ENCODE measurements at places on chromosomes 12 and 14.
A peak's percentile ranks its signal among the peaks of the same experiment; 100 is the strongest.

DNA sequence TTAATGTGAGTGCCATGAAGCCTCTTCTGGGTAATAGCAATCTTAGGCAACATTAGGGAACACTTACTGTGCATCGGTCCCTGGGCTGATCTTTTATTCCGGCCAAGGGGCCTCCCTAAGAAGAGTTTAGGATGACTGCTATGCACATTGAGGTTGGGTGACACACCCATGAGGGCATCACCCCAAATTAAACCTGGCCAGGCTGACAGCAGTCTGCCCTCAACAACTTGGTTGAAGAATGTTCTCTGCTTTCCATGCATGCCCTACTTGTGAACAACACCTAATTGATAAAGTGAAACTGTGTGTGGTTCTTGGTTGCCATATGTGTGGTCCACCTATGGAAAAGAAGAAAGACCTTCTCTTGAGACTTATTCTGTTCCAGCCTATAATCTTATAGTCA is 1098.0 kb downstream of the BCL11B start:
- H3K4me3 ChIP-seq, result no peak overlapping the region
- no peak overlapping the region for H3K27ac ChIP-seq
- DNase-seq, result no peak
- peaks cover 9% of the 10 kb centered on the region for H3K4me1 ChIP-seq
- H3K27me3 ChIP-seq, result no peaks in the 10 kb centered on the region
- no peaks in the 10 kb centered on the region for H3K36me3 ChIP-seq

DNA sequence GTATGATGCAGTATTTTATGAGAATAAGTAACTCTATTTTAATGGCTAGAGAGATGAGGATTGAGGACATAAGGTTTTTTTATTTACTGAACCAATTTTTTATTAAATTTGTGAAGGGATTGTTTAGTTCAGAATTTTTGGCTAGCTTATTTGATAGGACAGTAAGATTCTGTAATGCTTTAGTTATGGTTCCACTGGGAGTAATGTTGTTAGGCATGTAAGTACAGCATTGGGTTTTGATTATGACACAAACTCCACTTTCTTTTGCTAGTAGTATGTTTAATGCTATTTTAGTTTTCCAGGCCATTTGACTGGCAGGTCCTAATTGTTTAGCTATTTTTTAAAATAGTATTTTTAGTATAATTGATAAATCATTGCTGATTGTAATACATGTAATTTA is 33.8 kb upstream of the LRRC10 start:
- no peaks in the 10 kb centered on the region for H3K4me1 ChIP-seq
- H3K27me3 ChIP-seq, result no peaks in the 10 kb centered on the region
- H3K36me3 ChIP-seq, result no peaks in the 10 kb centered on the region

- no peak for DNase-seq
- H3K4me3 ChIP-seq, result no peak within 1 kb of the TSS
- no peak within 1 kb of the TSS for H3K27ac ChIP-seq
- no peaks in the 10 kb centered on the region for H3K27me3 ChIP-seq
Measured at GRCh38 chr12:122730215-122731014, at the start of gene HCAR1. Gene HCAR1, minus strand, starts transcription at chr12:122730844. Its CDS starts 505 bp downstream, at chr12:122730339.

- H3K27me3 ChIP-seq, result peaks cover 60% of the 10 kb centered on the region
- 0 out of 2 replicates have a peak, but pooled peaks cover 10% of the 10 kb centered on the region for H3K4me1 ChIP-seq
- no peaks in the 10 kb centered on the region for H3K36me3 ChIP-seq
- H3K27ac ChIP-seq, result no peak overlapping the region
Measured at GRCh38 chr12:100718187-100718586, 76.4 kb upstream of the ANO4 start.

DNA sequence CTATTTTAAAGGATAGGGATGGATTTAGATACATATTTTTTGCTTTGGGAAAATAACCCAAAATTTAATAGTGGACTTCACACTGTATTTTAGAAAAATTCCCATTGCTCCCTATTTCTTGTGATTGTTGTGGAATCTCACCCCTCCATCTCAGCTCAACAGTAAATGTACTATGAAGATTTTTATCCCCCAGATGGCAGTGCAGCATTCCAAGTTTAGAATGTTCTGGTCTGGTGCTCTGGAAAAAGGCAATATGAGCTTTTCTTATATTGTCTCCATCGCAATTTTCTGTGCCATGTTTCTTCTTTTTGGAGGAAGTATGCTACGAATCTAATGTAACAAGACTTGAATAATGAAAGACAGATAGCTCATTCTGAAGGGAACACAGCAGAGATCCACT is 471.7 kb upstream of the SYT1 start:
- no peaks in the 10 kb centered on the region for H3K27me3 ChIP-seq
- no peak overlapping the region for H3K27ac ChIP-seq
- H3K4me1 ChIP-seq, result no peaks in the 10 kb centered on the region
- no peak for DNase-seq
- no peak overlapping the region for H3K4me3 ChIP-seq

- DNase-seq, result peak; percentile 79
- no peak overlapping the region for H3K4me3 ChIP-seq
- H3K27me3 ChIP-seq, result no peaks in the 10 kb centered on the region
- no peaks in the 10 kb centered on the region for H3K36me3 ChIP-seq
- H3K4me1 ChIP-seq, result no peaks in the 10 kb centered on the region
- H3K27ac ChIP-seq, result no peak overlapping the region
Measured at GRCh38 chr14:66610154-66610563, 102.2 kb downstream of the GPHN start.

DNA sequence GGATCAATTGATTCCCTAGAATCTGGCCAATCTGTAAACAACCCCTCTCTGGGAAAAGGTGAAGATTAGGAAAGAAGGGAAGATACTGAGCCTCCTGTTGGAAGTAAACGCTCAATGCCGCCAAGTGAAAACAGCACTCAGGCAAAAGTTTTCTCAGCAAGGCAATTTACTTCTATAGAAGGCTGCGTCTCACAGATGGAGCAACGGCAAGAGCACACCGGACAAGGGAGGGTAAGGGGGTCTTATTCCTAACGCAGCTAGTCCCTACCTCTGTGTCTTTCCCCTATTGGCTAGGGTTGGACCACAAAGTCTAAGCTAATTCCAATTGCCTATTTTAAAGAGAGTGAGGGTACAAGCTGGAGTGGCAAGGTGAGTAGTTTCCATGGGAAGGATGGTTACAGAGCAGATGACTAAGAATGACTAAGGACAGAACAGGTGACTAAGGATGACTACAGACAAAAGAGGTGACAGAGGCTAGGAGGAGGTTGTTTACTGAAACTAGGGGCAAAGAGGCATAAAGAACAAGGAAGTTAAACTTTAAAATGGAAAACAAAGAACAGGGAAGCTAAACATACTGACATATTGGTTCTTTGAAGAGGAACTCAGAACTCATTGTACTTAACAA is 5.6 kb upstream of the TTC9 start:
- no peak overlapping the region for H3K27ac ChIP-seq
- DNase-seq, result no peak
- no peak overlapping the region for H3K4me3 ChIP-seq
- no peaks in the 10 kb centered on the region for H3K27me3 ChIP-seq
- peaks cover 5% of the 10 kb centered on the region for H3K36me3 ChIP-seq

GRCh38 chr12:106960443-106960842 is 4.7 kb downstream of the TMEM263 start:
- H3K27ac ChIP-seq, result no peak overlapping the region
- no peaks in the 10 kb centered on the region for H3K36me3 ChIP-seq
- H3K27me3 ChIP-seq, result no peaks in the 10 kb centered on the region
- H3K4me1 ChIP-seq, result 0 out of 2 replicates have a peak, but pooled peaks cover 7% of the 10 kb centered on the region
- DNase-seq, result no peak
- no peak overlapping the region for H3K4me3 ChIP-seq

GRCh38 chr12:27112871-27113270 is 30.5 kb upstream of the C12orf71 start:
- no peak overlapping the region for H3K4me3 ChIP-seq
- H3K36me3 ChIP-seq, result no peaks in the 10 kb centered on the region
- DNase-seq, result no peak
- H3K27ac ChIP-seq, result no peak overlapping the region

- no peak overlapping the region for H3K27ac ChIP-seq
- no peak overlapping the region for H3K4me3 ChIP-seq
- peaks cover 6% of the 10 kb centered on the region for H3K4me1 ChIP-seq
- H3K36me3 ChIP-seq, result no peaks in the 10 kb centered on the region
- H3K27me3 ChIP-seq, result no peaks in the 10 kb centered on the region
- no peak for DNase-seq
Measured at GRCh38 chr12:72546106-72546505, 273.9 kb downstream of the TRHDE start.

- H3K4me3 ChIP-seq, result peak overlapping the region; percentile 72
- no peaks in the 10 kb centered on the region for H3K36me3 ChIP-seq
- H3K4me1 ChIP-seq, result peaks cover 20% of the 10 kb centered on the region
- no peak for DNase-seq
Measured at GRCh38 chr14:31024577-31025366, 677 bp upstream of the AP4S1 start.

- no peaks in the 10 kb centered on the region for H3K4me1 ChIP-seq
- H3K4me3 ChIP-seq, result no peak overlapping the region
- no peak for DNase-seq
- H3K36me3 ChIP-seq, result no peaks in the 10 kb centered on the region
- H3K27ac ChIP-seq, result no peak overlapping the region
Measured at GRCh38 chr14:73255005-73255400, 17.7 kb downstream of the PAPLN start.

DNA sequence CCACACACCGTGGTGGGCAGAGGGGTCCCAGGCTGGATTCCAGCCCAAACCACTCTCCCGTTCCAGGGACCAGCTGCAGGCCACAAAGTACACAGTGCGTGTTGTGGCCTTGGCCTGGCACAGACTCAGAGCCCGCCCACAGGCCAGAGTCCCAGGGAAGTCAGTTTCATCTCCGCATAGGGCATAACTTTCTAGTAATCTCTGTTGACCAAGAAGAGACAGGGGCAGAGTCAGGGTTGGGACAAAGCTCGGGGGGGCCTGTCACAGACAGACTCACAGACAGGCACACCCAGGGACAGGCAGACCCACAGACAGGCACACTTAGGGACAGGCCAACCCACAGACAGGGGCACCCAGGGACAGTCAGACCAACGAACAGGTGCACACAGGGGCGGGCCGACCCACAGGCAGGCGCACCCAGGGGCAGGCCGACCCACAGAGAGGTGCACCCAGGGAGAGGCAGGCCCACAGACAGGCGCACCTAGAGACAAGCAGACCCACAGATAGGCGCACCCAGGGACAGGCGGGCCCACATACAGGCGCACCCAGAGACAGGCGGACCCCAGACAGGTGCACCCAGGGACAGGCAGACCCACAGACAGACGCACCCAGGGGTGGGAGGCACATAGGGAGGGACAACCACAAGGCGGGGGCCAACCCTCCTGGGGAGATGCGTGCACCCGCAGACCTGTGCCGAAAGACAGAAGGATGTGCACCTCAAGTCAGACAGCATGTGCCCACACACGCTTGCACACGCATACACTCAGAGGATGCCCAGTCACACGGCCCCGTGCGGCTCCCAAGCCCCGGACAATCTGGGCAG is 323.3 kb upstream of the RTL1 start:
- H3K4me1 ChIP-seq, result peaks cover 14% of the 10 kb centered on the region
- H3K27me3 ChIP-seq, result no peaks in the 10 kb centered on the region
- no peak for DNase-seq
- H3K27ac ChIP-seq, result no peak overlapping the region
- H3K36me3 ChIP-seq, result no peaks in the 10 kb centered on the region

GRCh38 chr14:106459971-106460730 is 933.8 kb downstream of the TMEM121 start:
- H3K36me3 ChIP-seq, result no peaks in the 10 kb centered on the region
- peak; percentile 4 for DNase-seq
- H3K4me3 ChIP-seq, result no peak overlapping the region
- no peaks in the 10 kb centered on the region for H3K27me3 ChIP-seq
- H3K27ac ChIP-seq, result no peak overlapping the region

GRCh38 chr14:89136587-89136986 is 280.4 kb downstream of the FOXN3 start:
- DNase-seq, result no peak
- no peak overlapping the region for H3K4me3 ChIP-seq
- H3K27ac ChIP-seq, result no peak overlapping the region
- peaks cover 25% of the 10 kb centered on the region for H3K4me1 ChIP-seq
- no peaks in the 10 kb centered on the region for H3K27me3 ChIP-seq
- H3K36me3 ChIP-seq, result no peaks in the 10 kb centered on the region

DNA sequence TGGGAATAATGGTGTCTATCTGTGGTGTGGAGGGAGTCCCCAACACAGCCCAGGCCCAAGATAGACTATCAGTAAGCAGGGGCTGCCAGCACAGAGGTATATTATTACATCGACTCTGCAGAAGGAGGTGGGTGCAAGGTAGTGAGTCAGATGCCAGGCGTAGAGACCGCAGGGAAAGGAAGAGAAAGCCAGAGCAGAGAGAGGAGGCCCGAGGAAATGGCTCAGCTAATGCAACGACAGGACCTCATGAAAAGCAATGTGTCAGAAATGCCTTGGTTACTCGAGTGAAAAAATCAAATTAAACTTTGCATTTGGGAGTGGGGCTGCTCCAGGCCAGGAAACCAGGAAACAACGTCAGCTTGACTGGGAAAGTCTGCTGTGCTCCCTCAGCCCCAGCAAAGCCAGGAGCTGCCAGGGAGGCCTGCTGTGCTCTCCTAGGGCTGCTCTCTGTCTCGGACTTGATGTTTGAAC is 173.2 kb downstream of the SUDS3 start:
- DNase-seq, result no peak
- H3K36me3 ChIP-seq, result peaks cover 3% of the 10 kb centered on the region
- H3K4me1 ChIP-seq, result peaks cover 9% of the 10 kb centered on the region
- no peak overlapping the region for H3K4me3 ChIP-seq

- peaks cover 24% of the 10 kb centered on the region for H3K4me1 ChIP-seq
- H3K36me3 ChIP-seq, result no peaks in the 10 kb centered on the region
- no peak overlapping the region for H3K4me3 ChIP-seq
- H3K27me3 ChIP-seq, result no peaks in the 10 kb centered on the region
Measured at GRCh38 chr12:19177754-19178153, 48.2 kb downstream of the PLEKHA5 start.

DNA sequence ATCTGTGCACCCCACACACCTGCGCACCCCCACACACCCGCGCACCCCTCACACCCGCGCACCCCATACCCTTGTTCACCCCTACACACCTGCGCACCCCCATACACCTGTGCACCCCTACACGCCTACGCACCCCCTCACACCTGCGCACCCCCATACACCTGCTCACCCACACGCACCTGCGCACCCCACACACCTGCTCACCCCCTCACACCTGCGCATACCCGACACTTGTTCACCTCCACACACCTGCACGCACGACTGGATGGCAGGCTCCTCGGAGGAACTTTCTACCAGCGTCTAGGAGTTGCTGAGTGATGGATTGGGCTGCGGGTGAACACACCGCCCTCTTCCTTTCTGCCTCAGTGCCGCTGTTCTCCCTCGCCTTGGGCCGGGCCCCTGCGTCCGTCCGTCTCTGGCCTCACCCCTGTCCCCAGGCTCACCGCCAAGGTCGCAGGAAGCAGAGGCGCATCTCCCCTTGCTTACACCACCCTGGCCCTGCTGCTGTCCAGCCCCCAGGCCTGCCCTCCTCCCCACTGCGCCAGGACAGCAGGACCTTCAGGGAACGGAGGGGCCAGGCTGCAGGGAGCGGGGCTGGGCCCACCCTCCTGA is 20.7 kb upstream of the TMEM106C start:
- peak; percentile 35 for DNase-seq
- H3K4me3 ChIP-seq, result peak overlapping the region; percentile 51
- H3K27ac ChIP-seq, result no peak overlapping the region
- H3K36me3 ChIP-seq, result no peaks in the 10 kb centered on the region
- H3K27me3 ChIP-seq, result peaks cover 20% of the 10 kb centered on the region
- H3K4me1 ChIP-seq, result peaks cover 13% of the 10 kb centered on the region

Data from GM23338 (cell line).